Putamen (tissue), 1 donor: ENCODE measurements at places on chromosomes 2 and 18.

- no peak for DNase-seq
Observed at GRCh38 chr2:191246820-191247380, 1.7 kb downstream of the MYO1B start.

DNA sequence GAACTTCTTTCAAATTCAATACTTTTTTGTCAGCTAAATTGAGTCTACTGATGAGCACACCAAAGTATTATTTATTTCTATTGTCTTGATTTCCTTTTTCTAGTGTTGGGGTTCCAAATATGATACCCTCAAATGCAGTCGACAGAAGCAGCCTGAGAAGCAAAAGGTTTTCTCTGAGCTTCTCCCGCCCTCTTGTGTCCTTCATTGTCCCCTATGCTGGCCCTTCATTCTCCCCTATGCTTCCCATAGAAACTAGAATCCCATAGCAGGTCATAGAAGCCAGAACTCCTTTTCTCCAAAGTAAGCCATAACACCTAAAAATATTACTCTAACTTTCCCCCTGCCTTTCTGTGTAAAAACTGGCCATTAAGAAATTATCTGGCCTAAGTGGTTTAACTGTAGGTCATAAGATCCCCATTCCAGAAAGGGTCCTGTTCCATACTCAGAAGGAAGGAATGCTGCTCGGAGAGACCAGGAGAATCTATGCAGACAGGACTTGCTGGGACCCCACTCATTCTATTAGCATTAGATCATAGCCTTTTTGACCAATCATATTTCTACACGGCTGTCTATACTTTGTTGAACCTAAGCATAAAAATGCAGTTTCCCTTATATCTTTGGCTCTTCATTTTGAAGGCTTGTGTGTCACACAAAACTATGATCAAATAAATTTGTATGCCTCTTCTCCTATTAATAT lies 764.6 kb upstream of the PKDCC start:
- DNase-seq = no peak

DNA sequence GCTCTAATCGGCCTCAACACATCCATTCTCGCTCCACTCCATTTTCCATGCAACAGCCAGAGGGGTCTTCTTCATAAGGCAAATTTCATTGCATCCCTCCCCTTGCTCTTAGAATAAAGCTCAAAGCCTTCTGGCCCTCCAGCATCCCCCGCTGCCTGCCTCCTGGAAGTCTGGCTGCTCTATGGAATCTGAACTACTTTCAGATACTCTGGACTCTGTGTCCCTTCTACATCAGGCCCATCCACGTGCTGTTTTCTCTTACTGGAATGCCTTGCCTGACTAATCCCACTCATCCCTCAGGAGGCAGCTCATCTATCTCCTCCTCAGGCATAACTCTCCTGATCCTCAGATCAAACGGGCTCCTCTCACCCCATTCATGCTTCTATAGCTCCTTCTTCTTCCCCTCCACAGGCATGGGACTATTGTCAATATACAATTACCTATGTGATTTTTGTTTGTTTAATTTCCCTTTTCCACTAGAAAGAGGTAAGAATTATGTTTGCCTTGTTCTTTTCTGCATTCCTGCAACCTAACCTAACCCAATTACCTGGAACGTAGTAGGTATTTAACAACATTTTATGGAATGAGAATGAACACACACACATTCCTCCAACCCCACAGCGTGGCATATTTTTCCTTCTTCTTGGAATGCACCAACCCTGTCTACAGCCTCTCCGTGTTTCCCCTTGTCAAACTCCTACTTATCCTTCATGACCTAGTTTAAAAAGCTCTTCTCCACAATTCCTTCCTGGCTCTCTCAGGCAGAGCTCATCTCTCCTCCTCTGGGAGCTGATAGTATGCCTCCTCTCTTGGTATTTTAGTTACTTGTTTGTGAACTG lies 49.5 kb downstream of the LBH start:
- peak; percentile 9 for DNase-seq

DNA sequence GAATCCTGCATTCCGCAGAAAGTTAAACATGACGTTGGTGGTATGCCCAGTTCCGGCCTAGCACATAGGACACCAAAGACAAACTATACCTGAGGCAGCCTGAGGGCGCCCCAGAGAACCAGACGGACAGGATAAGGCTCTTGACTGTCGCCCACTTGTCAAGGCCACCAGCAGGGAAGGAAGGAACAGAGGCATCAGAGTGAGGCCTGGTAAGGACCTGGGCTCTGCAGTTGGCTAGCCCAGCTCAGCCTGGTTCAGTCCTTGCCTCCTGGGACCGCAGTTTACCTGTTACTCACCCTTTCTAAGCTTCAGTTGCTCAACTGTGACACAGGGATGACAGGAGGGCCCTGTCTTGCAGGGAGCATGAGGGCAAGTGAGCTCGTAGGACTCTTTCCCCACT lies 82.1 kb downstream of the ACTR2 start:
- no peak for DNase-seq

DNA sequence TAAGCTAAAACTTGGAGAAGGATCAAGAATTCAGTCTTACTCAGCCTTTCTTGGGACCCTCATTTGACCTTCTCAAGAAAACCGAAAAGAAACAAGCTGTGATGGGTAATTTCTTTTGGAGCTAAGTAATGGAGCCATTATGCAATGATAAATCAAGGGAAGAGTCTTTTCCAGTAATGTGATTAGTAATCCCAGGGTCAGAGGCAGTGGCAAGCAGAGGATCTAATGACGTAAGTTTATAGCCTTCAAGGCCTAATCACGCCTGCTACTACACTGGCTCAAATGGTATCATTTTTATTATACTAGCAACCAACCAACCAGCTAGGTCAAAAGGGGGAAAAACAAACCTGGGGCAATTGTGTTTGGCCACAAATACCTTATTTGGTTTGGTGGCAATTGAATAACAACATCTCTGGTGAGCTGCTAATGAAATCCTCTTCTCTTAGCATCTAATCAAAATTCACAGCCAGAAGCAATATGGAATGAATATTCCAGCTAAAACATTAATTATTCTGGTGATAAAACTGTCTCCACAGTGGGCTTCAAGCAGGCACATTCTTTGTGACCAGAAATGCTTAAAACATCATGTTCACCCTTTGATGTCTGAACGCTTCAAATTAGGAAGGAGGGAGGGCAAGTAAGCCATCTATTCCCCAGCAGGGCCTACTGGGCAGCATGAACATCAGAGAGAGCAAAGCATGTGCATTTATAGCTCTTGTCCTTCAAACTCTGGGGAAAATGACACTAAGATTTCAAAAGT lies 114.9 kb upstream of the SULT1C3 start:
- DNase-seq = no peak

DNA sequence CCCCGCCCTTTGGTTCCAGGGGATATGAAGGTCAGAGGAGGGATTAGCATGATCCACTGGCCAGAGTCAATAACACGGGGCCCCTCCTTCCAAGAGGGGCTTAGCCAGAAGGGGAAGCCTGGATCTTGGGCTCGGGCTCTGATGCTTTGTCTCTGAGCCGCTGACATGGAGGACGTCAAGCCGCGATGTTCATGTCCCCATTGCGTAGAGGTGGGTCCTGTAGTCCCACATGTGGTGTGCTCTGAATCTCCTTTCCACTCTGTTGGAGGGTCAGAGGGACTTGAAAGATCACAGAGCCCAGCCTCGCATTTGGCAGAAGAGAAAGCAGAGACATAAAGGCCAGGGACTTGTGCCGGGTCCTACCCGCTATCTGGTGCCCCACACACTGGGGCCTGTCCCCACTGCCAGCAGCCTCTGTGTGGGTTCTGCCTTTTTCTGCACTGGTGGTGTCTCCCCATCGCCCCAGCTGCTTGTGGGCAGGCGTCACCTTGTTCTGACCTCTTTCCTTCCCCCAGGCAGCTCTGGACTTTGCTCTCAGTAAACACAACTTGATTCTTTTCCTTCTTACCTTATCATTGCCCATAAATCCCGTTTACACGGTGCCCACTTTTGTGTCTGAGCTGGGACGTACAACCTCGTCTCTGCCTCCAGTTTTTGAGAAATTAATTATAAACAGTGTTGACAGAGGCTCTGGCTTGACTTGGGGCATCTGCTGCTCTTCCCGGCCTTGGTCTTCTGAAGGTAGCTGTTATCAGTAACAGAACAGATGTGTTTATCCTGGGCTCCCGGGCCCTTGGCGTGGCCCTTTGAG lies 48.8 kb downstream of the SH3BP4 start:
- DNase-seq = no peak

- DNase-seq = no peak
Observed at GRCh38 chr18:10100941-10101701, 187.3 kb downstream of the VAPA start.
